Ecto neural progenitor cell (in vitro differentiated cells): ENCODE measurements at places on chromosomes 1 and 21.

DNA sequence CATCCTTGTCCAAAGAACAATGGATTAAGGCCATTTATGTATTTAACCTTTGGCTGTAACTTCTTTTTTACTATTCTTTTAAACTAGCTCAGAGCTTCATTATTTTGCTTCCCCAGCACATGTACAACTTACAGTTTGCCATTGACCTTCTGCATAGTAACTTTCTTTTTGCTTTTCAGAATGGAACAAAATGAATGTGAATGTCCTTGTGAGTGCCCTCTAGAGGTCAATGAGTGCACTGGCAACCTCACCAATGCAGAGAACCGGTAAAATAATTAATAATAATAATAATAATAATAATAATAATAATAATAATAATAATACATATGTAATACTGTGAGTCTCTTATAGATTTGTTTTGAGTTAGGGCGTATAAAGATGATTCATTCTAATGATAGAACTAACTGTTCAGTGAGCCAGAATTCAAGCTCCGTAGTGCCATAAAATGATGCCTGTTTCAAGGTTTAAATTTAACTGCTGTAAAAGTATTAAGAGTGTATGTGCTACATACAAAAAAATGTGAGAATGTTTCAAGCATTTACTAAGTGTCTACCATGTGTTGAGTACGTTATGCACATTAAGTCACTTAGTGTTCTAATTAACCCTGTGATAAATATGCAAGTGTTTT, 69.0 kb upstream of the RAVER2 start:
- DNase-seq, result no peak

- no peak for DNase-seq
These were observed 3.4 kb downstream of the SELL start for GRCh38 chr1:169707912-169708604.

DNA sequence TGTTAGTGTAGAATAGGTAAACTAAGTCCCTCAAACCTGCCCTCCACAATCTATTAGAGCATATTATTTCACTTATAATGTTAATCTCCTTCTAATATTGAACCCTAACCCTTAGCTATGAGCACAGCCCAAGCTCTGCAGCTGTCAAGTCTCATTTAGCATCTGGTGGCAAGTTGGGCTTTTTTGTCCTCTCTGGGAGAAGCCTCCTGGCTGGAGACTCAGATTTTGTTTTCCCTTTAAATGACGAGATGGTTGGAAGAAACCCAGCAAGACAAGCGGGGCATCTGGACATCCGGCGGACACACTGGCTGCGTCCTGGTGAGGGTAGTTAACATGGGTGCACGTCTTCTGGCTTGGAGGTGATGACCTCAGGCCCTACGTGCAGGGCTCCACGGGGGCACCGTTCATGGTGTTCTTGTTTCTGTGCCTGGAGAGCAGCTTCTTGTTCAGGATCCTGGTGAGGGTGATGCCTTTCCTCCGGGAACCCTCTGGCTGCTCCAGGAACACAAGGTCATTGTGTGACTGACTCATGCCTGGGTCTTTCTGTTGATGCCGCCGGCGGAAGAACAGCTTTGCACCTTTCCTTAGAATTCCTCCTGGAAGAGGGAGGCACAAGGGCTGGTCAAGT, 9.7 kb upstream of the PRDM15 start:
- no peak for DNase-seq

- peak; percentile 89 for DNase-seq
These were observed at the start of gene GPR161 for GRCh38 chr1:168136709-168137514. Gene GPR161, minus strand, starts transcription at chr1:168136930. Its CDS starts 32,080 bp downstream, at chr1:168104850.

- DNase-seq, result peak; percentile 53
These were observed 2.8 kb downstream of the ANKRD34A start for GRCh38 chr1:145961425-145962156.

- no peak for DNase-seq
These were observed 308.4 kb downstream of the AJAP1 start for GRCh38 chr1:4962836-4963235.

GRCh38 chr1:175154629-175155472, 37.7 kb downstream of the KIAA0040 start:
- peak; percentile 75 for DNase-seq
